PC-9 (cell line): ENCODE measurements at places on chromosomes 7 and 10.

- DNase-seq, result no peak
These were observed 58.7 kb upstream of the AUTS2 start for GRCh38 chr7:69539531-69539930.

GRCh38 chr10:31018962-31019361 lies 12.7 kb downstream of the ZNF438 start:
- DNase-seq, result no peak

GRCh38 chr10:50216894-50217293 lies 34.4 kb downstream of the ASAH2 start:
- DNase-seq, result no peak

- no peak for DNase-seq
These were observed 123.8 kb downstream of the ADARB2 start for GRCh38 chr10:1613511-1613910.

DNA sequence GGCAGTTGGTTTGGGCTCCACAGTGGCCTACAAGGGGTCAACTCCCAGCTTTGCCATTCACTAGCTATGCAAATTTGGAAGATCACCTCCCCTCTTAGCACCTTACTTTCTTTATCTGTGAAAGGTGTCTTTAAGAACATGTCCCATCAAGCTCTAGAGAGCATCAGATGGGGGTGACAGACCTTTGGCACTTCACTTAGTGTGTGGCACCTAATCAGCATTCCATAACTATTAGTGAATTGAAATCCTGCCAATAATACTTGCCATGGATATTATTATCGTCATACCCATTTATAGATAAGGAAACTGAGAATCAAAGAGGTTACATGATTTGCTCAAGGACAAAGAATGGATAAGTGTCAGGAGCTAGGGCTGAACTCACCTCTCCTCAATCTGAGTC lies 51.9 kb downstream of the PLPP4 start:
- DNase-seq, result no peak

- DNase-seq, result no peak
These were observed 21.6 kb upstream of the ASL start for GRCh38 chr7:66054063-66054462.

GRCh38 chr10:135601-136464 lies 578 bp downstream of the ZMYND11 start:
- DNase-seq, result no peak

- DNase-seq, result no peak
These were observed 36.6 kb downstream of the SBDS start for GRCh38 chr7:66958538-66959350.

DNA sequence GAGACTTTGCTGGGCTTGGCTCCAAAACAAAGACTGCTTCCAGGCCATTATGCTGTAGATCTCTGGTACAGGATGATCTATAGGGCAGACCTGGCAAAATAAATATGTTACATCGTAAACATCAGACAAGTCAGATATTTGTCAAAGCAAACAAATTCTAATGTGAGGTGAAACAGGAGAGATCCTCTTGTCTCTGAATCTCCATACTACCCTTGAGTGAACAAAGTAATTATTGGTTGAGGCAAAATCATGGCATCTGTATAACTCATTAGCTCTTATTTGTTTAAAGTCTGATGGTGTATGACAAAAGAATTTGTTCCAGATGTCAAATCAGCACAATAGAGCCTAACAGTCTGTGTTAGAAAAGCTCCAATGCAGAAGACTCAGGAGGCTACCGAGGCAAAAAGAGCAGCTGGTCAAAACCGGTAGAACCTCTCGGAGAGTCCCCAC lies 1291.5 kb downstream of the TYW1 start:
- DNase-seq, result no peak

DNA sequence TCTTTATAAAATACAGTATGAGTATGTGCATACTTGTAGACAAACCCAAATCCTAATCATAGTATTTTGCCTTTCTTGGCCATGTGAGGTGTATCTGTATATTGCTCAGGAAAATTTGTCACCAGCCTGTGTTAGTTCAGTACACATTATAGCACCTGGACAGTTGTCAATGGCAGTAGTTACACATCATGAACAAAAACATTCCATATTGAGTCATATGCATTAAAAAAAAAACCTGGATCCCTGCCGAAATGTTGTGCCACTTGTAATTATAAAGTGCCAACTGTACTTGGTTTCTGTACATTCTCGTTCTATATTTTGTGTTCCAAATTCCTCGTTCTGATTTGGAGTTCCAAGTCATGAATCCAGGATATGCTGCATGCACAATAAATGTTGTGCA lies 410.4 kb downstream of the INHBA start:
- peak; percentile 78 for DNase-seq

GRCh38 chr10:114684822-114685209 lies 26.7 kb upstream of the ABLIM1 start:
- no peak for DNase-seq

DNA sequence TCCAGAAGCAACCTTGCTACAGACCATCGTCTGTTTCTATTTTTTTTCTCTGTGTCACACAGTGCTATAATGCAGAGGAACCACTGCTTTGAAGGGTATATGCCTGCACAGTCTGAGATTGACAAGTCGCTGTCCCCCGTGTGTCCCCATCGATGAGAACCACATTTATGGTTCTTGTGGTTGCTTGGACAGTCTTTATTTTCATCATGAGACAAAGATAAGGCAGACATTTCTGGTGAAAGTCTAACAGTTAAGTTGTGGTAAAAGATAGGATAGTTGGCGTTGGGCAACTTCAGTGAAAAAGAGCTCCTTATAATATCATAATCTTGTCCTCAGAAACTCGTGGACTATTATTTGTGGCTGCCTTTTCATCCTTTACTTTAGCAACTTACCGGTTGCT lies 6.3 kb upstream of the AKR1E2 start:
- DNase-seq, result no peak

GRCh38 chr7:127946111-127946510 lies 85.1 kb downstream of the LRRC4 start:
- no peak for DNase-seq

DNA sequence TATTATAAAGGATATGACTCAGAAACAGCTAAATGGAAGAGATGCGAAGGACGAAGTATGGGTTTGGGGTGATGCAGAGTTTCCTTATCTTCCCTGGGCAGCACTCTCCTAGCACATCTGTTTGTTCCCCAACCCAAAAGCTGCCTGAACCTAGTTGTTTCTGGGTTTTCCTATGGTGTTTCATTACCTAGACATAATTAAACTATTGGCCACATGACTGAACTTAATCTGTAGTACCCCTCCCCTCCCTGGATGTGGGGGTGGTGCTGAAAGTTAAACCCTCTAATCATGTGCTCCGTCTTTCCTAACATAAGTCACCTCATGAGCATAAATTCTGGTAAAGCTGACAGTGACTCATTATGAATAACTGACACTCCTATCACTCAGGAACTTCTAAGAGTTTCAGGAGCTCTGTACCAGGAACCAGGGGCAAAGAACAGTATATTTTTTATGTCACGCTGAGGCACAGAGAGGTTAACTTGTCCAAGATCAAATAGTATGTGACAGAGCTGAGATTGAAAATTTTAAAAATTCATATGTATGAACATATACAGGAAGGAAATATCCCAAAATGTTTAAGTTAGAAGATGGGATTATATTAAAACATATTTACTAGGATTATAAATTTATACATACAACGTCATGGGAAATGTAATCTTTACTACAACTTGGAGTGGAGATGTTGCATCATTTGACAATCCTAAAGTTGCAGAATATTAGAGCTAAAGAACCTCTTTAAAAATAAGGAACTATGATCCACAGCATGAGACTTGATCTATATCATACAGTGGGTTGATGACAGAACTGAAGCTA lies 4.8 kb downstream of the STRIP2 start:
- peak; percentile 33 for DNase-seq

DNA sequence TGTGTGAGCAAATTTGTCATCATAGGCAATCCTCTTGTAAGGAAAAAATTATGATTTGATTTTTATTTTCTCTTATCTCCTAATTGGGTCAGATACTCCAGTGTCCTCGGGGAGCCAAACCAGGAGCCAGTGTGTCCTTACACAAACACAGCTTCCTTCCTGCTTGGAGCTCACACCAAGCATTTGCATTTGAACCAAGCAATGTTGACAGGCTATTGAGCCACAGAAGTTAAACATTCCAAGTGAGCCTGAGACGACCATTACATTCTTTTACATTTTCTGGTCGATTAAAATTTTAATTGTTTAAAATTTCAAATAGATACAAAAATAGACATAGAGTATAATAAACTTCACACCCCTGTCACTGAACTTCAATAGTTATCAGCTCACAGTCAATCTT lies 194.8 kb downstream of the CFTR start:
- no peak for DNase-seq

GRCh38 chr7:873367-874002 lies 2.9 kb upstream of the GET4 start:
- DNase-seq, result peak; percentile 85

GRCh38 chr10:103637011-103637410 lies 143.5 kb downstream of the NEURL1 start:
- DNase-seq, result no peak

DNA sequence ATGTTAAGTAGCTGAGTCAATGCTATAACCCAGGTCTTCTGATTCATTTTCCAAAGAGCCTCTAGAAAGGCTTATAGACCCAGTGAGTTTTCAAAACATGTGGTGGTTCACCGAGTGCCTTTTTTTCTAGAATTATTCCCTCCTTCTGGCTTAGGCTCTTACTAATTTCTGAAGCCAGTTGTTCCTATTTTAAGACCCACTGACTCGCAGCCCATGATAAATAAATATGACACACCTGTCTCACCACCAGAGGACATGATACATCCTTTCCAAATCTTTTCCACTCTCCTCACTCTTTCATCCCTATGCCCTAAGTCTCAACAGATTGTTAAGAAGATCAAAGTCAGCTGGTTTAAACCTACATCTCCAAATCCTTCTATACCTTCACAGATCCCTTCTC lies 126.0 kb upstream of the WNT16 start:
- DNase-seq, result no peak

DNA sequence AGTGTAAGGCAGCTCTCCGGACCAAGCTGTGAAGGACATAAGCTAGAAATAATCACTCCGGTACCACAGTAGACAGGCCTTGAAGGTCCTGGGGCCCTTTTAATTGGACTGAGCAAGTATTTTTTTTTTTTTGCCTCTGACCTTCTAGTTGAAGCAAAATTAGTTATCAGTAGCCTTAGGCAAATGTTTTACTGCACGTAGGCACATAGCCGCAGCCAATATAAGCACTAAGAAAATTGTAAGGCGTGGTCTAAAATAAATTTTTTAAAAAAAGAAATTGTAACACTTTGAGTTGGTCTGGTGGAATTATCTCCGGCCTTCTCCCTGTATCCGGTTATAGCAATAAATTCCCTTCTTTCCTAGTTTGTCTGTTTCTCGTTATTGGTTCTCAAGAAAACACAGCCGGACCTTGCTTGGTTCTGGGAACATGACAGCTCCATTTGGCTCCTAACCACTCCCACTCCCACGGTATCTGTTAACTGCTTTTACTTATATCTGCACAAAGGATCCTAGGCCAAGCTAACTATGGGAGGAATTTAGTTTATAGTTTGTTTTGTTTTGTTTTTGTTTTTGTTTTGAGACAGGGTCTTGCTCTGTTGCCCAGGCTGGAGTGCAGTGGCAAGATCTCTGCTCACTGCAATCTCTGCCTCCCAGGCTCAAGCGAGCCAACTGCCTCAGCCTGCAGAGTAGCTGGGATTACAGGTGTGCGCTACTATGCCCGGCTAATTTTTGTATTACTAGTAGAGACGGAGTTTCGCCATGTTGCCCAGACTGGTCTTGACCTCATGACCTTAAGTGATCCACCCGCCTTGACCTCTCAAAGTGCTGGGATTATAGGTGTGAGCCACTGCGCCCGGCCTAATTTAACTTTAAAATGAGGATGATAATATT lies 124.4 kb upstream of the KIF5B start:
- DNase-seq, result no peak

GRCh38 chr10:132712291-132712690 lies 73.7 kb downstream of the NKX6-2 start:
- no peak for DNase-seq
